ENCODE measurements at places on chromosomes 6 and 20.
A peak's percentile ranks its signal among the peaks of the same experiment; 100 is the strongest.

- no peak for DNase-seq
Measured at GRCh38 chr20:45518282-45518681, 2.9 kb upstream of the SPINT3 start.

- DNase-seq: no peak
Measured at GRCh38 chr20:45092898-45093297, 8.0 kb downstream of the KCNS1 start.

GRCh38 chr6:98039904-98040607 lies 757.0 kb upstream of the MMS22L start:
- DNase-seq: no peak

DNA sequence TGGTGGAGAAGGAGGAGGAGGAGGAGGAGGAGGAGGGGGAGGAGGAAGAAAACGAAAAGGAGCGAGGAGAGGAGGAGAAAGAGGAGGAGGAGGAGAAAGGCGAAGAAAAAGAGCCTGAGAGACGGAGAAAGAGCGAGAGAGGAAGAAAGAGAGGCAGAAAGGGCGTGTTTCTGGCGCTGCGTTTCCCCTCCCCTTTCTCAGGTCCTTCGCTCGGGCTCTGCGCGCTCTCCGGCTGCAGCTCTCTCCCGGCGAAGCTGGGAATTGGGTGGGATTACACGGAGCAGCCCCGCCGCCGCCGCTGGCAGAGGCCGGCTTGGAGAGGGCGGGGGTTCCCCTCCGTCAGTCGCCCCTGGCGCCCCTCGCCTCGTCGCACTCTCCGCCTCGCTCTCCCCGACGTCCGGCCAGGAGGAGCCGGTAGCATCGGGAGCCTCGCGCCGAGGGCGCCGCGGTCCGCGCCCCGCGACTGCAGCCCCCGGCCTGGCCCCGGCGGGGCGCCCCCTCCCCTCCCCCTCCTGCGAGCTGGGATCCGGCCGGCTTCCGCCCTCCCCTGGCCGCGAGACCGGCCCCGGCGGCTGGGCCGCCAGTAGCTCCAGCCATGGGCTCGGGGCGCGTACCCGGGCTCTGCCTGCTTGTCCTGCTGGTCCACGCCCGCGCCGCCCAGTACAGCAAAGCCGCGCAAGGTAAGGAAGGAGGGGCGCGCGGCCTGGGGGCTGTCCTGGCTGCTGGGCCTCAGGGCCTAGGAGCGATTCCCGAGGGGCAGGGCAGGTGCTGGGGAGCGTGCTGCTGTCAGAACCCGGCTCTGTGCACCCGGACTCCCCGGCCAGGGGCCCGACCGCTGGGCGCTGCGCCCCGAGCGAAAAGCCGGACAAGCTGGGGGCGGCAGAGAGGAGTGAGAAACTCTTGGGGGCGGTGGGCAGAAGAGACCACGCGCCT lies at the start of gene SCUBE3:
Gene SCUBE3, plus strand, starts transcription at position 133 of the 933 bp plus-strand sequence. Its CDS starts 463 bp downstream, at position 596.
- peak; percentile 58 for DNase-seq

DNA sequence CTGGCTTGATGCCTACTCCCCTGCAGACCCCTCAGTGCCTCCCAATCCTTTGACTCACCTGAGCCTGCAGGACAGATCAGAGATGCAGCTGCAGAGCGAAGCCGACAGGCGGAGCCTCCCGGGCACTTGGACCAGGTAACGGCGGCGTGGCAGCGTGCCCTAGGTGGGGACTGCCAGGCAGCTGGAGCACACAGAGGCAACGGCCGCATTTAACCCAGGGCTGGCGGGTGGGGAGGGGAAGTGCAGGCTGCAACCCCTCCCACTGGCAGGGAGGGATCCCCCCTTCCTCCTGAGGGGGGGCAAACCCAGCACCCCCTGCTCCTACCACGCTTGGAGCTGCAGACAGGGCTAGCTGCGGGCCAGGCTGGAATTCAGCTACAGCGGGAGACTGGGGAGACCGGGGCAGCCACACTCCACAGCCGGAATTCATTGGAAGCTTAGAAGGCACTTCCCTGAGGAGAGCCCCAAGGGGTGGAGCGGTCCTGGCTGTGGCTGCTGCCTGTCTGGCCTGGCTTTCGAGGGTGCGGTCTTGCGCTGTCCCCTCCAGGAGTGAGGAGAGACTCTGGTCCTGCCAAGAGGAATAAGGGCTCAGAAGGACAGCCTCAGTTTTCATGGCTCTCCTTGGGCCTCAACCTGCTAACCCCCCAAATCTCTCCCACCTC lies at the start of gene MATN4:
Gene MATN4, minus strand, starts transcription at position 183 of the 662 bp plus-strand sequence. CDS start 2,717 bp downstream, outside the sequence.
- DNase-seq: no peak

DNA sequence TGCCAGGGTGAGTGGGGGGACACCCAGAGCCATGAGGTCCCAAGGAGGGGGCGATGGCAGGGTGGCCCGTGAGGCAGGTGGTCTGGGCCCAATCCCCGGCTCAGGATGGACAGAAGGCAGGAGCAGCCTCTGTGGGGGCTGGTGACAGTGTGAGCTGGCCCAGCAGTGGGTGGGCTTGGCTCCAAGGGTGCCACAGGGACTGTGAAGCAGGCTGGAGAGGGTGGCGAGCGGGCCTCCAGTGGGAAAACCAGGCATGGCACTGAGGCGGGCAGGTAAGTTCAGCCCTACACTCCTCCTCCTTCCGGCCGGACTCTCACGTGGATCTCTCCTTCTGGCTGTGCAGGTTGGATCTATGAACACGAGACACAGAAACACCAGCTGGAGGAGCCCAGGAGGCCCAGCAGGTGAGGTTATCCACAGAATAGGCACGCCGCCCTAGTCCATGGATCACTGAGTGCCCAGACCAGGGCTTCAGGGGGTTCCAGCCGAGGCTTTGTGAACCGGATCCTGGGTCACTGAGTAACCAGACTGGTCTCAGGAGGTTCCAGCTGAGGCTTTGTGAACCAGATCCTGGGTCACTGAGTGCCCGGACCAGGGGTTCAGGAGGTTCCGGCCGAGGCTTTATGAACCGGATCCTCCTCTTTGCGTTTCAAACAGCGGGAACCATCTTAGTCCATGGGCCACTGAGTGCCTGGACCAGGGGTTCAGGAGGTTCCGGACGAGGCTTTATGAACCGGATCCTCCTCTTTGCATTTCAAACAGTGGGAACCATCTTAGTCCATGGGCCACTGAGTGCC lies 76.4 kb upstream of the BHLHE23 start:
- no peak for DNase-seq

- DNase-seq: no peak
Measured at GRCh38 chr20:46704714-46705377, 4.6 kb upstream of the SLC2A10 start.

Measured in EL (cell line).